ENCODE measurements at places on chromosomes 3 and 15. TPM values are rescaled to one million over a fixed set of nuclear protein-coding genes. Genes with fewer than 3 reads are reported as not detected.

GRCh38 chr3:51934139-51934850 lies 7.4 kb downstream of the RRP9 start:
- DNase-seq, result no peak

DNA sequence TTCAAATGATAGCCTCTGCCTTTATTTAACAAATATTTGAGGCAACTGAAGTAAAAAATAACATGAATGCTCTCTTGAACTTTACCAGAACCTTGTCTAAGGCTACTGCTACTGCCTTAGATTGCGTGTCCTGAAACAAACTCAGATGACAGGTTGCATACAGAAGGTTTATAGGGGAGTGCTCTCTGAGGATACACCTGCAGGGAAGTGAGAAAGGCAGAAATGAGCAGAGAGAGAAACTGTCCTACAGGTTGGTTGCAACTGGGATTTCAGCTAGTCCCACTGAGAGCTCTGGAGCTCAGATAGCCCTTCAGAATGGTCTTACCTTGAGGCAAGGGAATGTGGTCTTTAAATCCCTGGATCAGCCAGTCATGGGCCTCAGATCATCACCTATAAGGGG lies 165.5 kb downstream of the IL5RA start:
- DNase-seq, result no peak

GRCh38 chr15:77564341-77564740 lies 68.4 kb downstream of the LINGO1 start:
- no peak for DNase-seq

GRCh38 chr3:129934234-129935123 lies 40.0 kb upstream of the TRH start:
- peak; percentile 72 for DNase-seq

- no peak for DNase-seq
Measured at GRCh38 chr3:116265976-116266584, 179.2 kb downstream of the LSAMP start.

- no peak for DNase-seq
Measured at GRCh38 chr15:88810446-88810845, 7.2 kb downstream of the ACAN start.

DNA sequence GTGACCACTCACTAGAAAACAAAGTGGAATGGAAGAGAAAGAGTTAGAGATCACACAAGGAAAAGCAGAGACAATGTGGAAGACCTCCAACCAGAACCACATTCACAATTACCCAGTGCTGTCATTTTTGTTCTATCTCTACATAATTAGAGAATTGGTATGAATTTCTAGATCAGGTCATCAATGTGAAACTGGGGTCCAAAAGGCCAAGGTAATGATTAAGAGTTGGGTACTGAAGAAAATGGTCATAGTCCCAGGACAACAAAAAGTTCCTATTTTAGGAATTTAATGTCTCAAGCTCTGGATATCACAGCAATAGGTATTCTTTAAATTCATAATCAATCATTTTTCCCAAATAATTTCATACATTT lies 84.7 kb upstream of the PPIB start:
- DNase-seq, result no peak

DNA sequence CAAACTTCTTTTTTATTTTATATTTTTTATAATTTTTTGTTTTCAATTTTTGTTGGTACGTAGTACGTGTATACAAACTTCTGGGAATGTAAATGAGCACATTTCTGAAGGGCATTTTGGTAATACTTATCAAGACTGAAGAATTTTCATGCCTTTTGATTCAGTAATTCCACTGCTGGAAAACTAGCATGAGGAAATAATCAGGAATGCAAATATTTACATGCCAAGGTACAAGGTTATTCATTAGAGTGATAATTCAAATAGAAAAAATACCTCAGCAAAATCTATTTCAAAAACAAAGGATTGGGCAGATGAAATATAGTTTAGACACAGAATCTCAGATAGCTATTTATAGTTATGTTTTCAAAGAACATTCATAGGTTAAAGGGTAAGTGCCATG lies 128.7 kb downstream of the DMXL2 start:
- peak; percentile 13 for DNase-seq

DNA sequence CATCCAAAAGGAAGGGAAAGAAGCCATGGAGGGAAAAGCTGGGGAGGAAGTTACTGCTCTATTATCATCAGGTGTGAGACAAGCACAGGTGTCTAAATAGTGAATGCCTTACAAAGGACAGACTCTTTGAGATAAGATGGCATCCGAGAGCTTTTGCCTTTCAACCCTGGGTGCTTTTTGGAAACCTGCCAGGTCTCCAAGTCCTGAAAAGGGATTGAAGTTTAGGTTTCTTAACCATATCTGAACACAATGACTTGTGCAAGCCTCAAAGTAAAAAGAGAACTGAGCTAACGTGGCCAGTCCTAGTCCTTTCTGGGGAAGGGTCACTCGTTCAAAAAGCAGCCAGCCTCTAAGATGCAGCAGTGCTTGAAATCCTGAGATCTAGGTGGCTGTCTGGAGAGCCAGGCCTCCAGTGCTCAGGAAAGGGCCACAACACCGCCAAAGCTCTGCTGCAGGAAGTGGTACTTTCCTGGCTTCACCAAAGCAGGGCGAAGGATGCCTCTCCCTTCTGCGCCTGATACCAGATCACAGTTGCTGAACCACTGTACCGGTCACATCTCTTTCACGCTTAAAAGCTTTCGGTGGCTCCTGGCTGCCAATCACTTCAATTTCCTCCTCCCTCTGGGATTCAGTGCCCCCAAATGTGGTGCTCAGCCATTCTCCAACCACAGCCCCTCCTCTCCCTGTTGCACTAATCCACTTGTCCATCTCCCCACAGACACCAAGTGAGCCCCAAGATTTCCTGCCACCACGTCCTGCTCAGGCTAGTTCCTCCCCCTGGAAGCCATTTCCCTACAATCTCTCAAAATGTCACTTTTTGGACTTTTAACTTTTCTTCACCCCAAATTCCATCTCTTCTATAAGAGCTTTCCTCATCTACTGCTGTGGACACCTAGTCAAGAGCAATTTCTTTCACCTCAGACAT lies 104.1 kb upstream of the LPP start:
- DNase-seq, result no peak

DNA sequence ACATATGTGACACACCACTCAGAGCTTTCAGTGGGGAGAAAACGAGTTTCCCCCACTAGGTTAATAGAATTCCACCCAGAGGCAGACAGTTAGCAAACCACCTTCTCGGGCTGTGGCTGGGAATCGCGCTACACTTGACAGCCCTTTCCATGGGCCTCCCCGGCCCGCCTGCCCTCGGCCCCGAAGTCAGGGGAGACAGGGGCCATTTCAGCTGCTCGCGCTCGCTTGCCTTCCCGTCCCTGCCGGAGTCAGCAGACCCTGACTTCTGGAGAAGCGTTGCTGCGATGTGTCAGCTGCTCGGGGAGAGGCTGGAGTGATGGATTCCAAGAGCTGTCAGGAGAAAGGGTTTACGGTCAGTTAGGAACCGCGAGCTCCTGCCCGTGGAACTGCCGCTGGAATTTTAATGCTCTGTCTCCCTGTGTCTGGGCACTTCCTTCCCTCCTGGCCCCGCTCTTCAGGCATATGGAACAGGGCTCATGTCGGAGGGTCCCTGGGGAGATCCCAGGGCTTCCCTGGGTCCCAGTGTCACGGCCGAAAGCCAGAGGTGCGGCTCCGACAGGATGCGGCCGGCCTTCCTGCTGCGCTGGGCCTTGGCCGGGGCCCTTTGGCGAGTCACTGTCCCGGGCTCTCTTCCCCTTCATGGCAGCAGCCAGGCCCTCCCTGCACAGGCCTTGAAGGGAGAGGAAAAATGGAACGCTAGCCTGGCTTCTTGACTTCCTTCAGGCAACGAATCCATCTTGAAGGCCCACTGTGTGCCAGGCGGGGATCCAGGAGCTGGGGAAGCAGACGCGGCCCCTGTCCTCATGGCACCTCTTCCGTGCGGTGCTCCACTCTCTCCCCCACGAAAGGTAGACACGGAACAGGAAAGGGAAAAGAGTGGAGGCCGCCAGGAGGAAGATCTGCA lies 38.4 kb upstream of the VPS8 start:
- no peak for DNase-seq

- no peak for DNase-seq
Measured at GRCh38 chr3:124780356-124780755, 50.1 kb downstream of the UMPS start.

DNA sequence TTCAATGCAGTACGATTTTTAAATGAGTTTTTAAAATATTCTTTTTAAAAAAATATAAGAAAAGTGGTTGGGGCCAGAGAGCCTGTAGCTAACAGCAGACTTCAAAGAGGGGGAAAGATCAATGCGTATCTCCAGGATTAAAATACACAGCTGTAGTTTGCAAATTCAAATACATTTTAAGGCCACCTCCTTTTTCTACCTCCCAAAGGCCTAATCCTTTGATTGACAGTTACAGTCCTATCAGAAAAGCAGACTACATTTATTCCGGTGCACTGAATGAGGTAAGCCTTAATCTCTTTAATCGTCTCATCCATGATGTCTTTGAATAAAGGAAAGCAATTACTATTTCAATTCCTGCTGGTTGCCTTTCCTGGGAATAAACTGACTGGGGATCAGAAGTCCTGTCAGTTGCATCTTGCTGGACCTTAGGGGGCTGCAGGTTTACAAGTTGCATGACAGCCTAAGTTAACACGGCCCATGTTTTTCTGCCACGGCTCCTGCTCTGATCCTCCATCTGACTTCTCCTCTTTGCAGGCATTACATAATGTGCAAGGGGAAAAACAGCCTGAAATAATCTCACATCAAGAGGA lies 51.7 kb downstream of the CADPS start:
- DNase-seq, result no peak

GRCh38 chr15:35934383-35935049 lies 388.6 kb upstream of the DPH6 start:
- DNase-seq, result no peak

DNA sequence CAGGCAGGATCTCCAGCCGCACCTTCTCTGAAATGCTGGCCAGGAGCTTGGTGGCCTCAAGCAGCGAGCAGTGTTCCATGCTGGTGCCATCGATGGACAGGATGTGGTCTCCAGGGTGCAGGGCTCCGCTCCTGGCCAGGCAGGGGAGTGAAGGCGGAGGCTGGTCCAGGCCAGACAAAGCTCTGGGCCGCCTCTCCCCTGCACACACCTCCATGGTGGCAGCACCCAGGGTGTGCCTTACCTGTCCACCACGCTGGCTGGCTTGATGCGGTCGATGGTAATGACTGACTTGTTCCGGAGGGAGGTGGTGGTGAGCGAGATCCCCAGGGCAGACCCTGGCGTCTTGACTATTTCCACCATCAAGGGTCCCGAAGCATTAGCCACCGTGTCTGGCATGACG lies 20.0 kb downstream of the GRIP2 start:
- no peak for DNase-seq

DNA sequence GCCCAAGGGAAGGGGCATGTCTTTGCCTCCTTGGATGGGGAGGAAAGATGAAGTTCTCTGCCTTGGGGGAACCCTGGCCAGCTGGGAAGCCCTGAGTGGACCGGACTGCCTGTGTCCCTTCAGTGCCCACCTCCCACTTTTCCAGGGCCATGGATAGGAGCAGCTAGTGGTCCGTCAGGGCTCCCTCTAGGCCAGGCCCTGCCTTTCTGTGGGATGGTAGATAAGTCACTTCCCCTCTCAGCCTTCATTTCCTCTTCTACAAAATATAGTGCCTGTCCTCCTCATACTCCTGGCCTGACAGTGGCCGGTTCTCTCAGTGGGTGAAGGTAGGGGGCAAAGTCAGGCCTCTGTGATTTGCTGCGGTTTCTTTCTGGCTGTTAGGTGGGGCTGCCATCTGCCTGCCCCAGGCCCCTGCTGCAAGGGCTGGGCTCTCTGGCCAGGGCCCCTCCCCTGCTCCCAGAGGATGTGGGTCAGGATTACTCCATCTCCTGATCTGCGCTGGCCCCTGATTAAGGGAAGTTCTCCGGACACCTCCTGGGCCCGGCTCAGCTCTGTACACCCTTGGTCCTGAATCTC lies 1.4 kb downstream of the PLEKHO2 start:
- DNase-seq, result no peak

- DNase-seq, result no peak
Measured at GRCh38 chr15:95718441-95718840, 612.1 kb upstream of the NR2F2 start.

- DNase-seq, result no peak
Measured at GRCh38 chr3:193301433-193301832, 60.4 kb downstream of the PLAAT1 start.

DNA sequence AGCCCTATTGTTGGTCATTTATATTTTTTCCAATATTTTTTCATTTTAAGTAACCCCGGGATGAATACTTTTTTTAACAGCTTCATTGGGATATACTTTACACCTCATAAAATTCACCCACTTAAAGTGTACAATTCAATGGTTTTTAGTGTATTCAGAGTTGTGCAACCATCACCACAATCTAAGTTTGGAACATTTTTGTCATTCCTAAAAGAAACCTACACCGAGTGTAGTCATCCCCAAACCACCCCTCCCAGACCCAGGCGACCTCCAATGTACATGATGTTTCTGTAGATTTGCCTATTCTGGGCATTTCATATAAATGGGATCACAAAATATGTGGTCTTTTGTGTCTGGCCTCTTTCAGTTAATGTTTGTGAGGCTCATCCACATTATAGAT lies 118.3 kb upstream of the FRMD4B start:
- no peak for DNase-seq

- no peak for DNase-seq
Measured at GRCh38 chr3:197407526-197407925, 109.1 kb upstream of the DLG1 start.

GRCh38 chr15:95497634-95498033 lies 832.9 kb upstream of the NR2F2 start:
- DNase-seq, result no peak

TUSC7 gene
- not detected for total RNA-seq

HDC gene
- total RNA-seq, result not detected

LRRC49 gene
- 5.9 TPM for total RNA-seq

MTMR10 gene
- total RNA-seq, result 24.6 TPM

KBTBD8 gene
- total RNA-seq, result 0.89 TPM

SPINK8 gene
- not detected for total RNA-seq

TRH gene
- total RNA-seq, result not detected

Data from HT-29 (cell line).